ENCODE measurements at places on chromosomes 12 and 14.

DNA sequence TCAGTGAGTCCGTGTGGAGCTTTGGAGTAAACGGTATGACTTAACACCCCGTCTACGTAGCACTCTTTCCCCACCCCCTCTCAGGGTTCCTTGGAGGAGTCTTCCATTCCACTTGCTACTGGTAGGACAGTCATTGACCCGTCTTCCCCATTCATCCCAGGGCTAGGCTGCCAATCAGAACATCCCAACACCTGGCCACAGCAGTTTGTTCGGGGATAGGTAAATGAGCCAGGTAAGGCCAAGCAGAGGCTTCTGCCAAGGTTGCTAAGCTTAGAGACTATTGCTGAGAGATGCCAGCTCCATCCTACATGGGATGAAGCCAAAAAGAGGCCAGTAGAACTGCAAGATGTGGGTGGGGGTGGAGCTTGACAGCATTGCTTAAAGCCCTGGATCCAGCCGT lies 130.8 kb downstream of the BCL11B start:
- DNase-seq = no peak
- H3K4me1 ChIP-seq = peaks cover 12% of the 10 kb centered on the region
- H3K4me3 ChIP-seq = no peak overlapping the region

DNA sequence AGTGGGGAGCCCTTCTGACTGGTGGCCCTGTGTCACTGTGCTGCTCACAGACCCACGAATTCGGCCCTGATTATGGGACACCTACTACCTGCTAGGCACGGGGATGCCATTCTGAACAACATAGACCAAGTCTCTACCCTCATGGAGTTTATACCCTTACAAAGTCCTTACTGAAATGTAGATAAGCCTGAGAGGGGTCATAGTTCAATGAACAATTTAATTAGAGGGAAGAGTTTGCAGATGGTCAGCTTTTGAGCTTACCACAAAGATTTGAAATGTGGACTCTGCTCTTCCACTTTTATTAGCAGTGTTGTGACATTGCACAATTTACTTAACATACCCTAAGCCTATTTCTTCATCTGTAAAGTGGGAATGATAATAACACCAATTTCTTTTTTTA lies 161.1 kb downstream of the MYRFL start:
- no peaks in the 10 kb centered on the region for H3K27me3 ChIP-seq
- no peaks in the 10 kb centered on the region for H3K36me3 ChIP-seq
- no peak for DNase-seq
- H3K27ac ChIP-seq = no peak overlapping the region
- H3K4me3 ChIP-seq = no peak overlapping the region

DNA sequence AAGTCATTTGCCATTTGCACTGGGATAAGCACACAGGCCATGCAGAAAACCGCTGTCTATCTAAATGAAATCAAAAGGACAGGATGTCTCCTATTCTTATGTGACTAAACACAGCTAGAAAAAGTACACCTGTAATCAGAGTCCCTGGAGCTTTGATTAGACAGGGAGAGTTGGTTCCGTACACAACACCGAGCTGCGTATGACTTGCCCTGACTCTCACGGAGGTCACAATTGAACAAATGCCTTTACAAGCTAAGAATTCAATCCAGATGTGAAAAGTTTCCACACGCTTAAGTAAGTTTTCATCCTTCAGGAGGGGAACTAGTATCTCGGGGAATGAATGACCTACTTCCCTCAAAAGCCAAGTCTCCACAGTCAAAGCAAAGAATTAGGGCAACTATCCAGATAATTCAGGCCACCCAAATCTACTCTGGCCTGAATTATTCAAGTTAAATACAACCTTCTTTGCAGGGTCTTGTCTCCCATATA lies 67.5 kb downstream of the RTN1 start:
- no peak overlapping the region for H3K4me3 ChIP-seq
- H3K27me3 ChIP-seq = no peaks in the 10 kb centered on the region
- H3K4me1 ChIP-seq = no peaks in the 10 kb centered on the region
- DNase-seq = no peak

DNA sequence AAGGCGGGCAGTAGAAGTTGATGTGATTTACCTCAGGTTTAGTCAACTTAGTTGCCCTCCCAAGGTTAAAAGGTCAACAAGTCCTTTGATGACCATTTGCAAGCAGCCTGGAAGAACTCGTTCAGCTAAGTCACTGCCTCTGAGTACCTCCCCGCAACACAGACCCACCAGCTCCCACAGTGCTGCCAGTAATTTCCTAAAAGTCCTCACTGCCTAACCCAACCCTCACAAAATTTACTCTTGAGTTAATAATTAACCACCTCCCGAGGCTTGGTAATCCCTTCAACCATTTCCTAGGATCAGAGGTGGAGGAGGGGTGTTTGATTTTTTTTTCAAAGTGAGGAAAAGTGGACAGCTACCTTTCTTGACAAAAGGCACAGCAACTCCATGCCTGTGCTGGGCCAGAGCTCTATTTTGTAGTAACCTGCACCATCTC lies 55.8 kb downstream of the MAP3K9 start:
- DNase-seq = no peak
- no peak overlapping the region for H3K27ac ChIP-seq
- H3K4me1 ChIP-seq = no peaks in the 10 kb centered on the region
- H3K36me3 ChIP-seq = peaks cover 18% of the 10 kb centered on the region
- no peaks in the 10 kb centered on the region for H3K27me3 ChIP-seq

- no peak overlapping the region for H3K4me3 ChIP-seq
- H3K4me1 ChIP-seq = no peaks in the 10 kb centered on the region
- no peak for DNase-seq
- H3K36me3 ChIP-seq = no peaks in the 10 kb centered on the region
- no peak overlapping the region for H3K27ac ChIP-seq
Measured at GRCh38 chr14:105968291-105968690, 441.9 kb downstream of the TMEM121 start.

DNA sequence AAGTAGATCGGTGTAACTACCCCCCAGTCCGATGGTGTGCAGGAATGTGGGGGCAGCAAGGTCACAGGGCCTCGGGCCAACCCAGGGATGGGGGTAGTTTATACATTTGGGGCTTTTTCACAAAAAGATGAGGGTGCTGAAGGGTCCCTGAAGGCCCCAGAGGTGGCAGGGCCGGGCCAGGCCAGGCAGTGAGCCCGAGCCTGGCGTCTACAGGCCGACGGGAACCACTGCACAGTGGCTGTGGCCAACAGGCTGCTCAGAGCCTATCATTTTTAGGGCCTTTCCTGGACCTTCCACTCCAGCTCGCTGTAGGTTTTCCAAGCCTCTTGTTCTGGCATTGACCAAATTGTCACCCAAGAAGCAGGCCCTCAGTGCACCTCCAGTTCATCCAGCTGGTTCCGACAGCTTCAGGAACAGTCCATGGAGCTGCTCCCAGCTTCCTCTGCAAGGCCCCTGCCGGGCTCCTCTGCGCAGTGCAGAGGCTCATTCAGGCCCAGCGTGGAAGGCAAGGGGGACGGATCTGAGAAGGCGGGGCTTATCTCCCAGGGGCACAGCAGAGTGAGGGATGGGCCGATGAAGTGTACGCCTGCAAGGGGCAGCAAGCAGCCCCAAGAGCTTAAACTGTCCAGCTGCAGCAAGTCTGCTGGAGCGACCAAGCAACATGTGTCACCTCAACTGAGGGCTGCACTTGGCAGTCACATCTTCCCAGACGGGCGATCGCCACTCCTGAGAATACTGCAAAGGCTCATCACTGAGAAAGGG lies 13.9 kb downstream of the CDCA4 start:
- no peak overlapping the region for H3K27ac ChIP-seq
- no peak for DNase-seq
- no peaks in the 10 kb centered on the region for H3K27me3 ChIP-seq
- no peaks in the 10 kb centered on the region for H3K4me1 ChIP-seq

DNA sequence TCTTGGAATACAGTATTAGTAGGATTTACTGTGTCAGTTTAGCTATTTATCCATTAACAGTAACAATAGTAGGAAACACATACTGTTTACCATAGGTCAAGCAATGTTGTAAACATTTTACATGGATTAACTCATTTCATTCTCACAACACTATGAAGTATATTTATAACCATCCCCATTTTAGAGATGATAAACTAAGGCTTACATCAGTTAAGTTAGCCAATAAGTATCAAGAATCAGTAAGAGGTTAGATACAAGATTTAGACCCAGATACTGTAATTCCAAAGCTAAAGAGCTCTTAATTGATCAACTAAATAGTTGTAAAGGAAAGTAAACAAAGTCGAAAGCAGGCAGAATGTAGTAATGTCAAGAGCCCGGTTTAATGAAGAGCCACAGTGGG lies 1.1 kb downstream of the SYNJ2BP start:
- H3K36me3 ChIP-seq = peaks cover 13% of the 10 kb centered on the region
- no peak overlapping the region for H3K27ac ChIP-seq
- H3K4me3 ChIP-seq = peak overlapping the region; percentile 79
- peaks cover 9% of the 10 kb centered on the region for H3K4me1 ChIP-seq
- H3K27me3 ChIP-seq = no peaks in the 10 kb centered on the region

- no peak overlapping the region for H3K27ac ChIP-seq
- no peaks in the 10 kb centered on the region for H3K36me3 ChIP-seq
- H3K4me1 ChIP-seq = peaks cover 7% of the 10 kb centered on the region
- DNase-seq = no peak
- no peaks in the 10 kb centered on the region for H3K27me3 ChIP-seq
- H3K4me3 ChIP-seq = no peak overlapping the region
Measured at GRCh38 chr12:67871231-67871630, 118.0 kb upstream of the IFNG-AS1 start.

DNA sequence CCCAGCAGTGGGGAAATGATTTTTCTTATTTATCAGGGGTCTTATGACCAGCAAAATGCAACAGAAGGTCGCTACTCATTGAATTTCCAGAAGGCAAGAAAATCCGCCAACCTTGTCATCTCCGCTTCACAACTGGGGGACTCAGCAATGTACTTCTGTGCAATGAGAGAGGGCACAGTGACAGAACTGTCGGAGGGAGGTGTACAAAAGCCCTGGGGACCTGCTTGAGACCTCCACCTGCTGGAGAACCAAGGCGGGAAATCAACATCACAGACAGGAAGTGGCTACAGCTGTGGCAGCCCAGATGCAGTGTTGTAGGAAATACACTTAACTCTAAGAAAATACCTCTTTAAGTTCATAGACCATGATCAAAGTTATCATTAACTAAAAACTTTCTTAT lies 250.9 kb upstream of the OR4E1 start:
- H3K27me3 ChIP-seq = no peaks in the 10 kb centered on the region
- H3K36me3 ChIP-seq = no peaks in the 10 kb centered on the region
- H3K4me3 ChIP-seq = peak overlapping the region; percentile 38
- peak overlapping the region; percentile 68 for H3K27ac ChIP-seq
- DNase-seq = peak; percentile 85

- H3K27ac ChIP-seq = no peak overlapping the region
- no peaks in the 10 kb centered on the region for H3K27me3 ChIP-seq
- no peak overlapping the region for H3K4me3 ChIP-seq
- no peaks in the 10 kb centered on the region for H3K36me3 ChIP-seq
Measured at GRCh38 chr12:71125515-71125914, 32.3 kb downstream of the TSPAN8 start.

DNA sequence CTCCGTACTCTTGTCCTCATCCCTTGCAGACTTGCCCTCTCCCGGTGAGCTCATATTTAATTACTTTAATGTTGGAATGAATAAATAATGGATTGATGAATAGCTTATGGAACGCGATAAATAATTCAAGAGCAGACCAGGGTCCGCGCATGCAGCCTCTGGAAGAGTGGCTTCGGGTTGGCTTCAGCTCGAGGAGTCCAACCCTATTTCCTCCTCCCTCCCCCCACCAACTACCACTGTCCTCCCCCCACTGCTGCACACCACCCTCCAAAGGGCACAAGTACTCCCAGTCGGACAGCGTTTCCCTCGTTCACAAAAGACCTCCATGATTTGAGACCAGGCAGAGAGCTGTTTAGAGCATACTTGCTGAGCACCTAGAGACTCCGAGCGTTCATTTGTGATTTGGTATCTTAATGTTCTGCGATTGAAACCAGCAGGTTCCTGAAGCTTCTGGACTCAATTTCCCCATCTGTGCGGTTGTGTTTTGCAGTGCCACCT lies 647 bp upstream of the SIX1 start:
- H3K27ac ChIP-seq = no peak overlapping the region
- peaks cover 47% of the 10 kb centered on the region for H3K4me1 ChIP-seq
- peaks cover 77% of the 10 kb centered on the region for H3K27me3 ChIP-seq
- no peak overlapping the region for H3K4me3 ChIP-seq
- no peaks in the 10 kb centered on the region for H3K36me3 ChIP-seq
- DNase-seq = no peak

GRCh38 chr14:63896278-63896720 lies 43.5 kb downstream of the SYNE2 start:
- H3K27ac ChIP-seq = no peak overlapping the region
- no peaks in the 10 kb centered on the region for H3K27me3 ChIP-seq
- no peak overlapping the region for H3K4me3 ChIP-seq
- H3K36me3 ChIP-seq = no peaks in the 10 kb centered on the region
- H3K4me1 ChIP-seq = peaks cover 11% of the 10 kb centered on the region

- no peaks in the 10 kb centered on the region for H3K36me3 ChIP-seq
- no peak overlapping the region for H3K27ac ChIP-seq
- H3K4me3 ChIP-seq = no peak overlapping the region
Measured at GRCh38 chr12:87074781-87075180, 818.6 kb upstream of the MGAT4C start.

DNA sequence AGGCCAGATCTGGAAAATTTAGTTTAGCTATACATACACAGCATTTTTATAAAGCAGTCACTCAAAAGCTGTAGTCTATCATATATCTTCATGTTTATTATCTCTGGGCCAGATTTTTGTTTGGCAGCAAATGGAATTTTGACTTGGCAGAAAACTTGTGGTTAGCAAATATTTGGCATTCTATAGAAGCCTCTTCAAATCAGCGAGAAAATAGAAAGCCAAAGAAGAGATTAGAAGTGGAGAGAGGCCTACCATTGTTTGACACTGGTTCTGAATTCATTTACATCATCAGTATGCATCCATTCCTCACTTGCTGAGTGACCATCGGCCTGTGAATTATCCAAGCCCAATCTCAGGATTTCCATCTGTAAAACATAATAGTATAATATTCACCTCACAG lies 1077.6 kb downstream of the GALC start:
- no peaks in the 10 kb centered on the region for H3K27me3 ChIP-seq
- no peak overlapping the region for H3K4me3 ChIP-seq
- no peak for DNase-seq
- no peaks in the 10 kb centered on the region for H3K4me1 ChIP-seq
- H3K36me3 ChIP-seq = no peaks in the 10 kb centered on the region
- H3K27ac ChIP-seq = no peak overlapping the region

DNA sequence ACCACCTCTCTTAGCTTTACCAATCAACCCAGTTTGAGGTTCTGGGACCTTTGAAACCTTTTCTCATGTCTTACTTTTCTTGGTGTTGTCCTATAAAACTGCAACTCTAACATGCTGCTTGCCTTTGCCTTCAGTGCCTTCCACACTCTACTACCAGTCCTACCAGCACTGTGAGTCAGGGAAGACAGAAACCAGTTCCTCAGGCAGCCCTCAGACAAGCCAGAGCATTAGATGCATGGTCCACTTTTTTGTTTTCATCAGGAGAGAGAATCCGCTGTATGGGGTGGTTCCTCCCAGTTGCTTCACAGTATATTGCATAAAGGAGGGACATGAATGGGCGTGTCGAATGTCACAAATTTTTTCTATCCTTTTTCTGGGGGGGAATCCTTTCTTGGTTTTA lies 17.3 kb upstream of the KLRB1 start:
- no peaks in the 10 kb centered on the region for H3K27me3 ChIP-seq
- no peak for DNase-seq

Data from CD4-positive, alpha-beta T cell (primary cell).